NCI-H748 treated with DMSO at 0.1 percent for 48 hours (cell line): ENCODE measurements at places on chromosomes 5 and 9.

DNA sequence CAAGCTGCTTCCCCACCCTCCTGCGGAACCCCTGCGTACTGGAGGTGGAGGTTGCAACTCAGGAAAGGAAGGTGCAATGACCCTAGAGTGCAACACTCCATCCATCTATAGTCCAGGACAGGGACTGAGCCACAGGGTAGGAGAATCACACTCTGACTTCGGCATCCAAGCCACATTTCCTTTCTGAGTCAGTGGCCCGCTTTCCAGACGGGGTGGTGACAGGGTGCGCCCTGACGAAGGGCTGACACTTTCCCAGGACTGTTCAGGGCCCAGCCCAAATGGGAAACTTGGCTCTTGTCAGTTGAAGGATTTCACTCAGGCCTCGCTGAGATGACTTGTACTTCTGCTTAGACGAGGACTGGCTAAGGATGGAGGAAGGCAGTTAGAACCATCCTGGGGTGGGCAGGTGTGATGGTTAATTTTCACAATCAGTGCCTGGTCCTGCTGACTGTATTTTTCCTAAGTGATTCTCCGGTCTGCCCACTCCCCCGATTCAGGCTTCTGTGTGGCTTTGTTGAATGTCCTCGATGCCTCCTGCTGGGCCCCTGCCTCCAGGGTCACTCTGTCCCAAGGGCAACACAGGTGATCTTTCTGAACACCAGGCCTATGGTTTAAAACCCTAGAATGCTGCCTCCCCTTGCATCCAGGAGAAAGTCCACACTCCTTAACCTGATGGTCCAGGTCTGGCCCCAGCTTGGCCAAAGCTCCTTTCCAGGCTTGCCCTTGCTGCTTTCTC is 228.1 kb downstream of the FSTL4 start:
- no peak for DNase-seq

DNA sequence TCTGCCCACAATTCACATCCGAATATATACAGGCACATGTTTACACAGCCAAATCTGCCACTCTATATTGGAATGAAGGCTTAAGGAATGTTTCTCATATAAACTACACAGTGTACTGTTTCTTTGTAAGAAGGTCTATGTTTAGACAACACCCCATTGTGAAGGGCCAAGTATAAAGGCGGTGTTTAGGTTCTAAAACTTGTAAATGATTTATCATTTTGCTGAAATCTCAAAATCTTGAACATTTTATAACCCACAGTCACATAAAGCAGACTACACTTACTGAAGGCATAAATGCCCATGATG is 94.0 kb downstream of the ZNF608 start:
- DNase-seq = no peak

- DNase-seq = no peak
These were observed 18.8 kb downstream of the PTAR1 start for GRCh38 chr9:69740872-69741505.

- no peak for DNase-seq
These were observed 208.0 kb upstream of the ANKH start for GRCh38 chr5:15079566-15079965.

DNA sequence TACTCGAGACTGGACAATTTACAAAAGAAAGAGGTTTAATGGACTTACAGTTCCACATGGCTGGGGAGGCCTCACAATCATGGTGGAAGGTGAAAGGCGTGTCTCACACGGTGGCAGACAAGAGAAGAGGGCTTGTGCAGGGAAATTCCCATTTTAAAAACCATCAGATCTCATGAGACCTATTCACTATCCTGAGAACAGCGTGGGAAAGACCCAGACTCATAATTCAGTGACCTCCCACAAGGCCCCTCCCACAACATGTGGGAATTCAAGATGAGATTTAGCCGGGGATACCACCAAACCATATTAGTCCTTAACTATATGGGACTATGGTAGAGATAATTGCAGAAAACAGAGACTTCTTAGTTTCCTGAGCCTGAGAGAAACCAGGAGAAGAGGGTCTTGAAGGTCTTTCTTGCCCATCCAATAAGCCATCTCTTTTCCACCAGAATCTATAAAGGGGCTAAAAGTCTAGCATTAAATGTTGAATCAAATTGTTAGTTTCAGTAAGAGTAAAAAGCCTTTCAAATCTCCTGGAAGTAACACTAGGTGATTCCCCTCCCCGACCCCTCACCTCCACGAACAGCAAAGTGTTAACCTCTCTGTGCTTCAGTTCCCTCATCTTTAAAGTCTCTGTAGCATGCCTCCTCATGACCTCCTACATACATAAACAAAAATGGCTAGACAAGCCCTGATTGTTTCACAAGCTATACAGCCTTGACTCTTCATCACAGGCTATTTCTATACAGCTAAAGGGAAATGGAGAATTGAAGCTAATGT is 259.1 kb downstream of the TMEM167A start:
- DNase-seq = no peak

GRCh38 chr5:140251527-140251973 is 51.4 kb downstream of the PFDN1 start:
- no peak for DNase-seq
